SW480 (cell line): ENCODE measurements at places on chromosomes 7 and 10.

GRCh38 chr7:113784316-113784715 is 134.5 kb downstream of the PPP1R3A start:
- no peak for DNase-seq

- no peak for DNase-seq
Observed at GRCh38 chr7:1707756-1708595, 37.9 kb downstream of the ELFN1 start.

DNA sequence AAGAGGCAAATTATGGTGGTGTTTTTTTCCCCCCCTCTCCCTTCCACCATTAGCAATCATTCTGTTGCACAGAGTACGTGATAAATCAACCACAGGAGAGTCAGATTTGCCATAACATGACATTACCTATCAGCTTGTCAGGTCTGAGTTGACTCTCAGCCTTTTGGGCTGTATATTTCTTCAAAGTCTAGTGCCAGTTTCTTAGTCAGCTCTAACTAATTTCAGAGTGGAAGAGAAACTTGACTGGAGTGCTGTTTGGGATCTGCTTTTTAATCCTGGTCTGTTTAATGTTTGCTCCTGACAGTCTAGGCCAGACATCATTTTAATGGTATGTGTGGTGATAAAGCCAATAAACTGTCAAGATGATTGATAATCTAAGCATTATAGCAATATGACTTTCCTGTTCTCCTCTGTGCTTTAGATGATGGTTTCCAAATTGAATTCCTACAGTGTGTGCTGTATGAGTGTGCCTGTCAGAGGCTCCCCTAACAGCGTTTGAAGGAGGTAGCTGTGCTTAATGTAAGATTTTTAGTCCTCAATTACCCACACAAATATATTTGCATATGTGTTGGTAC is 76.9 kb downstream of the LRMDA start:
- peak; percentile 26 for DNase-seq

DNA sequence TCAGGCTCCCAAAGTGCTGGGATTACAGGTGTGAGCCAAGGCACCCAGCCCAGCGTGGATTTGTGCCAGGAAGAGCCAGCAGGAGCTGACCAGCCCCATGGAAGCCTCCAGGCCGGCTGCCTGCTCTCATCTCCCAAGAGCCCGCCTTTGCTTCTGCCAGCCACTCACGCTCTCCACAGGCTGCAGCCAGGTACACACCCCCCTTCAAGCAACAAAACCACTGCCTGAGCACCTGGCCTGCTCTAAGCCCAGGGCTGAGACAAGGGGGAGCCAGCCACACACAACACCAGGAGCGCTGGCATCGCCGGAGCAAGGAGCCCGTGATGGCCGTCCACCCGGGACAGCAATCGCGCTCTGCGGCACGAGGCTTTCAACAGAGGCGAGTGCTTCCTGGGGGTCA is 34.5 kb downstream of the MAD1L1 start:
- DNase-seq = no peak

DNA sequence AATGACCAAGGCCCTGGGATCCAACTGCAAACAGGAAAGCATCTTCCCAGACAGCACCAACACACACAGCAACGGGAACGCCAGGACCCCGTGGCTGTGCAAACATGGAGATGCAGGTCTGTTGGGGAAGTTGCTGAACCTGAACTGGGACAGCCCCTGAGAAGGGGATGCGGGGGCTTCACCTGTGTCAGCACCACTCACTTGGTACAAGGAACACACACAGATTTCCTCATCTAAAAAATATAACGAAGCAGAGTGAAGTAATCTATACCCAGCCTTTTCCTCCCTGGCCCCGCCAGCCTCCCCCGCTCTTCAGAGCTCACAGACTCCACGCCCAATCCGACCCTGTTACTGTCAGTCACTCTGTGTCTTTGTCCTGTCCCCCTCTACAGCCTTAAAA is 93.0 kb downstream of the PTPRN2 start:
- no peak for DNase-seq

DNA sequence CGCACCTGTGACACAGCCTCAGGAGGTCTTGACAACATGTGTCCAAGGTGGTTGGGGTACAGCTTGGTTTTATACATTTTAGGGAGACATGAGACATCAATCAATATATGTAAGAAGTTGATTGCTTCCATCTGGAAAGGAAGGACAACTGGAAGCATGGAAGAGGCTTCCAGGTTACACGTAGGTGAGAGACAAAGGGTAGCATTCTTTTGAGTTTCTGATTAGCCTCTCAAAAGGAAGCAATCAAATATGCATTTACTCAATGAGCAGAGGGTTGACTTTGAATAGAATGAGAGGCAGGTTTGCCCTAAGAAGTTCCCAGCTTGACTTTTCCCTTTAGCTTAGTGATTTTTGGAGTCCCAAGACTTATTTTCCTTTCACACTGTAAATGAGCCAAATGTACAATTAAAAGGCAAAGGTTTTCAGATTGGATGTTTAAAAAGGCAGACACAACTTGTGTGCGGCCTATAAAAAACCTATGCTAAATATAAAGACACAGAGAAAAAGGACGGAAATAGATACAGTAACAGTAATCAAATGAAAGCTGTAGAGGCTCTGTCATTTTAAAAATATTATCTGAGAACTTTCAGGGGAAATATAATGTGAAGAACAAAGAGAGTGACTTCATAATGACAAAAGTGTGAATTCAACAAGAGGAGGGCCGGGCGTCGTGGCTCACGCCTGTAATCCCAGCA is 65.7 kb upstream of the LANCL2 start:
- no peak for DNase-seq

DNA sequence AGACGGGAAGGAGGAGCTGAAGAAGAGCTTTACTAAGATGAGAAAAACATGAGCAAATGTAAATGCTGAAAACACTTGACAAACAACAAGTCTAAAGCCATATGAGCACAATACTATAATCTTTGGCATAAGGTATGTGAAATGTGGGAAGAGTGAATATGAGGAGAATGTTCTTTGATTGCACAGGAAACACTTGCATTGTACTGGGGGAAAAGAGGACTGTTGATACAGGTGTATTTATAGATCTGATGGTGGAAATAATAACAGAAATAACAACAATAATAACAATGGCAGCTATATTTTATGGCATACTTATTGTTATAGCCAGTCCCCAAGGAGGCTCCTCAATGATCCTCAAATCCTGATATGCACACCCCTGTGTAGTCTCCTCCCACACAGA is 23.0 kb downstream of the ARHGAP12 start:
- no peak for DNase-seq

GRCh38 chr7:99447943-99448342 is 9.2 kb downstream of the CPSF4 start:
- DNase-seq = no peak

DNA sequence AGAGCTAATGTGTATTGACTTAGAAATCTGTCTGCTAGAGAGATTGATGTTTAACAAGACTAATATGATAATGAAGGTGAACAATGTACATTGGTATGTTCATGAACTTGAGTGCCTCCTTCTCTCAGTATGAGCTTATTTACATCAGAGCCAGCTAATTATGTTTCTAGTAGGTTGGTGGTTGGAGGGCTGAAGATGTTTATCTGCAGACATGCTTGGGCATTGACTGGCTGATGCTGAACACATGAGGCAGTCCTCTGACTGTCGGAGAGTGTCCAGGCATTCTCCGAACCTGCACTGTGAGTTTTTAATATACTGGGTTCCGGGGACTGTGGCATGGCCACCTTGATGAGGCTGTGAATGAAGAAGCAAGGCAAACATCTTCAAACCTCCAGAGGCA is 47.5 kb downstream of the BMPER start:
- no peak for DNase-seq

GRCh38 chr7:125847692-125848091 is 918.1 kb upstream of the POT1 start:
- DNase-seq = no peak

DNA sequence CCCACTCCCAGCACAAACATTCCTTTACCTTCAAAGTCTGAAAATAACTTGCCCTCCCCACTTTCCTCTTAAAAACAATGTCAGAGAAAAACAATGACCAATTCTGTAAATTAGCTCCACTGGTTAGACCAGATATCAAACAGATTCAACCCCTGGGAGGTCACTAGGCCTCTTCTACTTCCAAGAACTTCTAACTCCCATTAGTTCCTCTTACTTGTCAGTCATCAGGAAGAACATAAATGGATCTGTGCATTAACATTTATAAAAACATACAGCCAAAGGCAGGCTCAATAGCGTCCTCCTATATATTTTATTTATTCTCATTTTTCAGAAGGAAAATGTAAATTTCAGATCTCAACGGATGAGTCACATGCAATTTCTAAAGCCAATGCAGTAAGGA is 2.2 kb downstream of the ELAPOR2 start:
- DNase-seq = no peak

- DNase-seq = no peak
Observed at GRCh38 chr10:102504976-102505300, 1.2 kb downstream of the SUFU start.

- no peak for DNase-seq
Observed at GRCh38 chr10:128296253-128297007, 170.2 kb upstream of the MKI67 start.

DNA sequence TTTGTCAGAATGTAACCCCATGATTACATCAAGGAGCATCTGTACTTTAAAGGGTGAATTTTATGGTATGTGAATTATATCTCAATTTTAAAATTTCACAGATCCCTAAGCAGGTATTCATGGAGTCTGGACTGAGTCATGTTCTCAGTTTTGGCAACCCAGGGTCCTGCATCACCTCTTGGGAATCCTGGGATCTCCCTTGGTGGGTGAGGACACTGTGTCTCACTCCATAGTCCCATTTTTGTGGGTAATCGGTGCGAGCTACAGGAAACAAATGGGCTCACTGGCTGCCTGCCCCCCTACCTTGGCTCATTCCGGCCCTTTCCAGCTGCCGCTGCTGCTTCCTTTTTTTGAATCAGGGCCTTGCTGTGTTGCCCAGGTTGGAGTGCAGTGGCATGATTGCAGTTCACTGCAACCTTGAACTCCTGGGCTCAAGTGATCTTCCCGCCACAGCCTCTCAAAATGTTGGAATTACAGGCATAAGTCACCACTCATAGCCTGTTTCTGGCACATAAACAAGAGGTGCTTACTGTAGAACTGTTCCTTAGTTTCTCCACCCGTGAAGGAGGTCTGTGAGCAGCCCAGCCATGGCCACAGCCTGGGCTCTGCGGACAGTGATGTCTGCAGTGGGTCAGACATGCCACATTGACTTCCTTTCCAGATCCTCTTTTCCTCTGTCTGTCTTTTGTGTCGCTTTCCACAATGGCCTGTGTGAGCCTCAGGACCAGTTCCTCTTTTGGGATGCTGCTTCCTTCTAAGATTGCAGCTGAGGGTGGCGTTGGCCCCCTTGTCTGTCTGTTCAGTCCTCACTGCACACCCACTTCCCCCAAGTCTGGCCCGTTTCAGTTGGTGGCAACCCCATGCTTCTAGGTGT is 14.5 kb downstream of the PALD1 start:
- DNase-seq = no peak

- no peak for DNase-seq
Observed at GRCh38 chr10:33352175-33352574, 17.7 kb upstream of the NRP1 start.

DNA sequence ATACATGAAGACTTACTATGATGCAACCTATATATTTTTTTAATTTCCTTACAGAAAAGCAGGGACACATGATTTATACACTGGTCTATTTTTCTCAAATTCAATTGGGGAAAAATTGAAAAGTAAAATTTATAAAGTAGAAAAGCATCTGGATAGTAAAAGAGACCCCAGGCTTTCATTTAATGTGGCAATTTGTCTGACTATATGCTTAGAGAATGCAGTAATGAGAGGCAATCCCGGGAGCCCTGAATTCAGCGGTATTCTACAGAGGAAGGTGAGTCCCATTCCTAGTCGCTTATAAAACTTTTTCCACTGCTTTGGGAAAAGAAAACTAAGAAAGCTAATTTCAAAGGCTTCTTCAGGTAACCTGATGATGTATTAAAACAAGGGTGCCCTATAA is 167.1 kb downstream of the SEMA3D start:
- no peak for DNase-seq

- no peak for DNase-seq
Observed at GRCh38 chr7:44975331-44976039, 3.3 kb downstream of the MYO1G start.

DNA sequence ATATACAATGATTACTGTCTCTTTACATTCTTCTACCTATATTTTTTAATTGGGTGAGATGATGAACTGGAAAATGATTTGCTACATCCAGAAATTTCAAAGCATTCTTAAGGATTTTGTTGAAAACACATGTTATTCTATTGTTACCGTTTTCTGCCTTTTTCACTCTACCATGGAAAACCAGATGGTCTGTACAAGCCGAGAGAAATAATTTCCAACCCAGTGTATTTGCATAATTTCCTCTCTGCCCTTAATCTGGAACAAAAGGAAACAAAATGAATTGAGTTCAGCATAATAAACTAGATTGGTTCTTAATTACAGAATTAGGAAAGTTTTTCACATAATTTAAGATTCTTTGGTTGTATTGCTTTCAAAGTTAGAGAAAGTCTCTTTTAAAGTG is 211.2 kb downstream of the CACNB2 start:
- DNase-seq = no peak

DNA sequence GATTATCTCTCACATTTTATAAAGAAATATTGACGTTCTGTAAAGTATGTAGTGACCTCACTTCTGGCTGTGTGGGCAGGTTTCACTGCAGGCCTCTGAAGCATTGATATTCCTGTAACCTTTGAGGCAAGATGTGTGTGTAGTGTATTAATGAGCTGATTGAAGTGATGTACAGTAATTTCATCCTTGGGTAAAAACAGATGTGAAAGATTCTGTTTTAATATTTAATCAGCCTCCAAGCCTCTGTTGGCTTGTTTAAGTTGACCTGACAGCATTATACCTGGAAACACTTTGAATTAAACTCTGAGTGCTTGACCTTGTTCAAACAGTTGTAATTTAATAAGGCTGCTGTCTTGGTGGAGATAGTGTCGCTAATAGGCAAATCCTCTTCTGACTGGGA is 74.9 kb downstream of the KAT6B start:
- DNase-seq = no peak

DNA sequence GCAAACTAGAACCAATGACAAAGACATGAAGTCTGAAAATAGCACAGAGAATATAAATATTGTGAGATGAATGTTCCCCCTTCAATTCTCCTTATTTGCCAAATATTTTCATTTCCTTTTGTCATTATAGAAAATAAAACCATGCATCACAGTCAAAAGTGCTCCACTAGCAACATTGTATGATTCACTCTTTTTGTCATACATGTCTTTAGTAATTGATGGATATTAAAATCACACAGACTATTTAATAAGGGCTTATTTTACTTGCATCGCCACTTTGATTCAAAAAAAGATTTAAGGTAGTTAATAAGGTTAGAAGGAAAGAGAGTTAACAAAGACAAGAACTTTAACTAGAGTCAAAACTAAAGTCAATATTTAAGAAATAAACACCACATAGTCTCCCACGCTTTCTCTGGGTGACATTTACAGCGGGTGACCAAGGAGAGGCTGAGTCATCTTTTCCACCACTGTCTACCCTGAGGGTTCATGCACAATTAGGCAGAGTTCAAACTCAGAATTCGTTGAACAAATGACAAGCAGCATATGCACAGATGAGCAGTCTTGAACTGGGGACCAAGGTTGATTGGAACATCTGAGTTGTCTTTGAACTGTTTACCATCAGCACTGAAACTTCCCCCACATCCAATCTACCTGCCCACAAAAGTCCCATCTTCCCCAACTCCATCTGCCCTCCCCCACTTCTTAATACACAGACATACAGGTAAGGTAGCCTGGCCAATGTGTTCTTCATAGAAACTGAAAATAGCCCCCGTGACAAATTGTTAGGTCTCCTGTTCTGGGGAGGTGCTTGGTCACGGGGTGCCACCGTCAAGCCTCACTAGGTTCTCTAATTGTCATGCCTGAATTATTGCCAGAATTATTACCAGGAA is 42.5 kb downstream of the C7orf25 start:
- peak; percentile 22 for DNase-seq
